ENCODE measurements at places on chromosomes 2 and 18. TPM values are rescaled to one million over a fixed set of nuclear protein-coding genes. Genes with fewer than 3 reads are reported as not detected.

Gene DSG3
- not detected for polyA plus RNA-seq

Gene IL36RN
- not detected for polyA plus RNA-seq

Gene ITGB6
- polyA plus RNA-seq, result 19.6 TPM

Gene RALB
- 77.4 TPM for polyA plus RNA-seq

Gene MC5R
- 0.51 TPM for polyA plus RNA-seq

Gene RHOB
- 101 TPM for polyA plus RNA-seq

Gene QPCT
- 9.5 TPM for polyA plus RNA-seq

Gene TRIP12
- polyA plus RNA-seq, result 219 TPM

Gene ZBTB7C
- 17.0 TPM for polyA plus RNA-seq
